H1 (cell line): ENCODE measurements at places on chromosomes 4 and X.
A peak's percentile ranks its signal among the peaks of the same experiment; 100 is the strongest.

- H3K4me1 ChIP-seq = no peaks in the 10 kb centered on the region
- H3K4me3 ChIP-seq = no peak overlapping the region
- H3K36me3 ChIP-seq = no peaks in the 10 kb centered on the region
- H3K27ac ChIP-seq = no peak overlapping the region
These were observed 13.6 kb downstream of the DDX53 start for GRCh38 chrX:23013366-23013765.

GRCh38 chr4:26792639-26793038, 68.0 kb upstream of the STIM2 start:
- no peaks in the 10 kb centered on the region for H3K27me3 ChIP-seq
- no peak overlapping the region for H3K27ac ChIP-seq
- no peak overlapping the region for H3K4me3 ChIP-seq
- no peak for DNase-seq
- no peaks in the 10 kb centered on the region; the same call in 1 of the 2 replicates for H3K4me1 ChIP-seq
- no peaks in the 10 kb centered on the region for H3K36me3 ChIP-seq

GRCh38 chrX:44951572-44952067, 78.6 kb downstream of the KDM6A start:
- no peak for DNase-seq
- peaks cover 3% of the 10 kb centered on the region; the same call in 1 of the 2 replicates for H3K4me1 ChIP-seq
- peak overlapping the region; percentile 89 for H3K27ac ChIP-seq

- H3K36me3 ChIP-seq = no peaks in the 10 kb centered on the region
- H3K4me3 ChIP-seq = no peak overlapping the region
- H3K27me3 ChIP-seq = no peaks in the 10 kb centered on the region
- no peak overlapping the region for H3K27ac ChIP-seq
These were observed 53.1 kb upstream of the GLRA2 start for GRCh38 chrX:14476205-14476604.

- no peak overlapping the region for H3K4me3 ChIP-seq
- no peaks in the 10 kb centered on the region for H3K27me3 ChIP-seq
- H3K36me3 ChIP-seq = no peaks in the 10 kb centered on the region
- no peak for DNase-seq
- H3K27ac ChIP-seq = no peak overlapping the region
These were observed 15.4 kb upstream of the PRRG3 start for GRCh38 chrX:151679798-151680402.

- no peaks in the 10 kb centered on the region for H3K27me3 ChIP-seq
- DNase-seq = no peak
- H3K27ac ChIP-seq = no peak overlapping the region
- H3K4me1 ChIP-seq = no peaks in the 10 kb centered on the region
- H3K36me3 ChIP-seq = no peaks in the 10 kb centered on the region
These were observed 1133.8 kb downstream of the TECRL start for GRCh38 chr4:63275491-63275890.

DNA sequence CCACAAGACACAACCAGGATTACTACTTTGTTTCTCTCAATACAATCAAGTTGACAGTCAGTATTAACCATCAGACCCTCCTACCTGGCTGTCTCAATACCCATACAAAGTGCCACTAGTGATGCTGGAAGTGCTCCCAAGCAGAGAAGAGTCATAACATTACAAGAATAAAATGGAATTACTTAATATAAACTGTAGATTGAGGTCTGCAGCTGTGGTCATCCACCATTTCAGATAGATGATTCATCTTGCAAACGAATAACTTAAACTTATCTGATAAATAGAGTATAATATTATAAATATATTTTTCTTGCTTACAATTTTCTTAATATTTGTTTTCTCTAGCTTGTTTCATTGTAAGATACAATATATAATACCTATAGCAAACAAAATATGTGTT, 1034.2 kb upstream of the PCDH10 start:
- no peaks in the 10 kb centered on the region; the same call in 1 of the 2 replicates for H3K36me3 ChIP-seq
- no peak overlapping the region for H3K27ac ChIP-seq
- DNase-seq = no peak
- H3K4me1 ChIP-seq = no peaks in the 10 kb centered on the region
- no peak overlapping the region for H3K4me3 ChIP-seq
- no peaks in the 10 kb centered on the region for H3K27me3 ChIP-seq

DNA sequence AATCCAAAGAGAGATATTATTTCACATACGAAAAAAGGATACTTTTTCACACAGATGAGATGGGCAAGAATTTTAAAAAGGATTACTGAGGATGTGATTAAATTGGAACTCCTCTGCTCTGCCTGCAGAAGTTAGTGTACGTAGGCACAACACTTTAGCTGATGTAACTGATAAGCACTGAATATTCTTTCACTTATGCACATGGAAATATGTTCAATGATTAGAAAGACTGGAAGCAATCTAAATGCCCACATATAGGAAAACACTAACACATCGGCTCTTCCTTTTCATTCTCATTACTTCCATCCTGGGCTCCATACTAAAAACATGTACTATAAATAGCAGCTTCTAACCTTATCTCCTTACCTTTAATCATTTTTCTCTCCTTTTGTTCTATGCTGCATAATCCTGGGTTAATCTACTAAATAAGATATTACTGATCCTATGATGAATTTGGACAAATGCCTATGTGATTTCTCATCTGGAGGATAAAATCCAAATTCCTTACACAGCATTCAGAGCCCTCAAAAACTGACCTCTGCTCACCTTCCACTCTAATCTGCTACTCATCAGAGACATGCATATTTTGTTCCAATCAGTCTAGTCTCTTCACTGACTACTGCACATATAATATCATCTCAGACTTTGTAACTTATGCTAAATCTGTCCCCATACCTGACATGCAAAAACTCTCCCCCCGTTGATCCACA, 197.8 kb downstream of the PDGFC start:
- no peaks in the 10 kb centered on the region for H3K27me3 ChIP-seq
- no peaks in the 10 kb centered on the region for H3K36me3 ChIP-seq
- no peaks in the 10 kb centered on the region; the same call in 1 of the 2 replicates for H3K4me1 ChIP-seq
- no peak overlapping the region for H3K4me3 ChIP-seq

- no peak overlapping the region for H3K27ac ChIP-seq
- H3K36me3 ChIP-seq = peaks cover 3% of the 10 kb centered on the region; the same call in 1 of the 2 replicates
- H3K4me1 ChIP-seq = 0 out of 2 replicates have a peak, but pooled peaks cover 6% of the 10 kb centered on the region
- no peaks in the 10 kb centered on the region for H3K27me3 ChIP-seq
These were observed 133.3 kb downstream of the GATB start for GRCh38 chr4:151627491-151627890.

DNA sequence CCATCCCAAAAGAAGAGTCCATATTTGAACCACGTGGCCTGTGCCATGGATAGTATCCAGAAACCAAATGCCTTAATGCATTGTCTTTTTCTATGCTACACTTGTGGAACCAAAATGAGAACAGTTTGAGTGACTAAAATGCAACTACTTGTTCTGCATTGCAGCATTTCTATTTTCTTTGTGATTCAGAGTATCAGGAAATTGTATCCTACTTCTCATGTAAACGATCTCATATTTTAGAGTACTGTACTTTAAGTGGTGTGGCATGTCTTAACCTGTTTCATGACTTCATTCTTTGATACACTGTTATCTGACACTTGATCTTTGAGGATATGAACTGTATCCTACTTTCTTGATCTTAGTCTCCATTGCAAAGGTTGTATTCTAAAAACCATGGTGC, 167.2 kb upstream of the WDR1 start:
- no peaks in the 10 kb centered on the region for H3K4me1 ChIP-seq
- no peak for DNase-seq
- no peak overlapping the region for H3K4me3 ChIP-seq
- H3K27ac ChIP-seq = no peak overlapping the region
- no peaks in the 10 kb centered on the region for H3K36me3 ChIP-seq

DNA sequence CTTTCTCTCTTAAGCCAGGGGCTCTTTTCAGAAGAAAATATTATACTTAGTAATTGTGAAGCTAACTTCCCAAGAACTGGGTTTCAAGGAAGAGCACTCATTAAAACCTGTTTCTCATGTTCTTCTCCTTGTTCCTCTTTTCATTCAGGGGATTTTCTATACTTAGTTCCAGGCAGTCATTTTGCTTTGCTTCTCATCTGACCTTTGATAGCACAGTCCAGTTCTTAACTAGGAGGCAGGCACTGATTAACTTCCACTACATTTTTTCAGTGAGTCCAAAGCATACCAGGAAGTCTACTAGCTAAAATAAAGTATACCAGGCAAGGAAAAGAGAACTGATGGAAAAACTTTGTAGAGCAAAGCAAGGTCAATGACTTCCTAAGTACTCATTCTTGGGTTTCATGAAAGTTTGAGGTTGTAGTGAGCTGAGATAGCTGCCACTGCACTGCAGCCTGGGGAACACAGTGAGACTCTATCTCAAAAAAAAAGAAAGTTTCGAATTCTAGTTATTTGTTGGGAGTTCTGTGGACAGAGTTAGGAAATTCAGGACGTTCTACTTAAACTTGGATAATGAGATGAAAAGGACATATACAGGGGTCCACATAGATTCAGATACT, 190.1 kb upstream of the HS3ST1 start:
- H3K4me3 ChIP-seq = no peak overlapping the region
- H3K36me3 ChIP-seq = no peaks in the 10 kb centered on the region
- no peaks in the 10 kb centered on the region for H3K27me3 ChIP-seq
- H3K4me1 ChIP-seq = no peaks in the 10 kb centered on the region
- DNase-seq = no peak
- no peak overlapping the region for H3K27ac ChIP-seq

DNA sequence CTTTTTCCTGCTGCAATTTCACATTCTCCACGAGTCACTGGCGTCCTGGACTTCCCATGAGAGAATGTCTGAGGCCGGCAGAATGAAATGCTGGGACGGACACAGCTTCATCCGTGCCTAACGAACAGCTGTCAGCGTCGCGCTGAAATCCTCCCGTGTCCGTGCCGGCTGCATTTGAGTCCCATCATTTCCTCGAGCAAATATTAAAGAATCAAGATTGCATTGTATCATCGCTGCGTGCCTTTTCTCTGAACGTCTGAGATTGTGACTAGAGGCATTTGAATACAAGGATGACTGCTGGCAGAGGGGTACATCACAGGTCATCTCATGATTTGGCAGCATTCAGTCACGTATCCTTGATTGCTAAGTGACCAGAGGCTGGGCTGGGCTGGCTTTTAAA, 279.9 kb downstream of the ASMT start:
- H3K36me3 ChIP-seq = no peaks in the 10 kb centered on the region
- peaks cover 1% of the 10 kb centered on the region; the same call in 1 of the 2 replicates for H3K4me1 ChIP-seq
- no peak for DNase-seq
- H3K27ac ChIP-seq = no peak overlapping the region

- no peaks in the 10 kb centered on the region for H3K27me3 ChIP-seq
- DNase-seq = no peak
- H3K4me1 ChIP-seq = no peaks in the 10 kb centered on the region
- no peak overlapping the region for H3K4me3 ChIP-seq
These were observed 23.8 kb upstream of the CXorf38 start for GRCh38 chrX:40671126-40671525.

DNA sequence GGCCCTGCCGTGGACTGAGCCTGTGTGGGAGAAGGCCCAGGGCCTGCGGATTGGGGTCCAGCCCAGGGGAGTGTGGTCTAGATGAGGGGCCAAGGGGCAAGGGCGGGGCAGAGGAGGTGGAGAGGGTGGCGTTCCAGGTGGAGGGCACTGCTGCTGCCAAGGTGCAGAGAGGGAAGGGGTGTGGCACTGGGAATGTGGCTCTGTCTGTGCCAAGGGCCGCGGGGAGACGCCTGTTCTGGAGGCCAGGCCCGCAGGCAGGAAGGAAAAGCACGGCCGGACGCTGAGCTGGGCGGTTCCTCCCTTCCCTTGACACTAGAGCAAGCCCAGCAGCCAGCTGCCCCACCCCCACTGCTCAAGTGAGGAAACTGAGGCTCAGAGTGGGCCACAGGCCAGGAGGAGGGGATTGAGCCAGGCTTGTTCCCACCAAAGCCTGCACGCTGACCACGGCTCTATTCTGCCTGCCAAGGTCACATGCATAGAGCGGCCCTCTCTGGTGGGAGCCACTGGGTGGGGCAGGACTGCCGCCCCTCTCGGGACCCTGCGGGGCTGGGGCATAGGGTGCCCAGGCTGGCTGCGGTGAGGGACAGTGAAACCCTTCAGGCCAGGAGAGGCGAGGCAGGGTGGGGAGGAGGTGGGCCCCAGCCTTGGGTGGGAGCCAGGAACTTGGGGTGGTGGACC, 13.0 kb downstream of the SH3BP2 start:
- peaks cover 10% of the 10 kb centered on the region for H3K4me1 ChIP-seq
- H3K27me3 ChIP-seq = no peaks in the 10 kb centered on the region
- H3K27ac ChIP-seq = no peak overlapping the region
- no peak overlapping the region for H3K4me3 ChIP-seq
- DNase-seq = no peak

DNA sequence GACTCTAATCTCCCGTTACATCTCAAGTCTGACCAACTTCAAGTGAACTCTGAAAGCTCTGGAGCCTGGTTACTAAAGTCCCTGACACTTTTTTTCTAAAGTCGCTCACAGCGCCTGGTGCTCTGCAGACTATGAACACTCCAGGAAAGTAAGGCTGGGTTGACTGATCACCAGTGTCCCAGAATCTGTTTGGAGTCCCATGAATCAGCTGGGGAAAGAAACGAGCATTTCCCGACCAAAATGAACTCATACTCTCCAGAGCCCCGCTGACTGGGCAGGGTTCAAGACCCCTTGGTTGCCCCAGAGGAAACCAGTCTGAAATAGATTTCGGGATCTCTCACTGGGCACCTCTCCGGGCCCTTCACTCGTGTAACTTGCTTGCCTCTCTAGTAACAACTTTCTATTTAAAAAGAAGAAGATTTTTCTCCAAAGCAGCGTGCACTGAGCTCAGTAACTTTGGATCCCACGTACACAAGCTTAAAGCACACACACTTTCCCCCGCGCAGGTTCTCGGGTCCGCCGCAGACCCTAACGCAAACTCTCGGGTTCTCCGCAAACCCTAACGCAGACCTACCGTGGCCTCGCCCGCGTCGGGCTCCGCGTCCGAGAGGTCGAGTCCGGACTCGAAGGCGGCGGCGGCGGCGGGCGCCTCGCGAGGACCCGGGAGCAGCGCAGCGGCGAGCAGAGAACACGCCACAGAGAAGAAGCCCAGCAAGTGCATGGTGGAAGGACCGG, 964 bp downstream of the VEGFC start:
- no peak overlapping the region for H3K27ac ChIP-seq
- peak; percentile 58 for DNase-seq
- peaks cover 4% of the 10 kb centered on the region for H3K27me3 ChIP-seq
- H3K4me1 ChIP-seq = no peaks in the 10 kb centered on the region
- peak overlapping the region; percentile 64 for H3K4me3 ChIP-seq

DNA sequence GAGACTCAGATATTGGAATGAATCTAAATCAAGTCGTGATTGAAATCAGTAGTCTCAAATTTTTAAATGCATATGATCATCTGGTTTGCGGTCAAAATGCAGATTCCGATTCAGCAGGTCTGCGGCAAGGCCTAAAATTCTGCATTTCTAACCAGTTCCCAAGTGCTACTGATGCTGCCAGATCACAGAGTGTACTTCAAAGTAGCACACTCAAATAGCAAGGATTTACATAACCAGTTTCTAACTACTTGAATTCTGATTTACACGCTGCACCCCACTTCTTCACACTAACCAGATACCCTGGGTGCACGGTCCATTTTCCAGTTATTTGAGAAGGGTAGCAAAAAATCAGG, 752 bp downstream of the MBTPS2 start:
- no peak overlapping the region; the same call in 1 of the 2 replicates for H3K27ac ChIP-seq
- H3K4me1 ChIP-seq = no peaks in the 10 kb centered on the region
- no peaks in the 10 kb centered on the region; the same call in 1 of the 2 replicates for H3K36me3 ChIP-seq
- no peak for DNase-seq

GRCh38 chrX:53239474-53239873, 14.5 kb upstream of the KDM5C start:
- DNase-seq = peak; percentile 49
- no peak overlapping the region for H3K27ac ChIP-seq
- H3K27me3 ChIP-seq = no peaks in the 10 kb centered on the region
- no peak overlapping the region for H3K4me3 ChIP-seq
- no peaks in the 10 kb centered on the region for H3K4me1 ChIP-seq
- no peaks in the 10 kb centered on the region; the same call in 1 of the 2 replicates for H3K36me3 ChIP-seq

- H3K27ac ChIP-seq = no peak overlapping the region
- DNase-seq = no peak
- peaks cover 5% of the 10 kb centered on the region for H3K4me1 ChIP-seq
- no peaks in the 10 kb centered on the region for H3K36me3 ChIP-seq
- peaks cover 53% of the 10 kb centered on the region for H3K27me3 ChIP-seq
These were observed 956 bp downstream of the SORCS2 start for GRCh38 chr4:7193030-7193958.
